ENCODE measurements at places on chromosomes 12 and 14. TPM values are rescaled to one million over a fixed set of nuclear protein-coding genes. Genes with fewer than 3 reads are reported as not detected.

GRCh38 chr12:68539615-68539952 is 71.1 kb upstream of the RAP1B start:
- H3K27ac ChIP-seq = no peak overlapping the region
- no peaks in the 10 kb centered on the region for H3K27me3 ChIP-seq
- H3K4me1 ChIP-seq = no peaks in the 10 kb centered on the region
- no peak overlapping the region for H3K4me3 ChIP-seq
- no peak for DNase-seq
- H3K36me3 ChIP-seq = peaks cover 5% of the 10 kb centered on the region

Gene CPNE6
- total RNA-seq = 0.44 TPM

DNA sequence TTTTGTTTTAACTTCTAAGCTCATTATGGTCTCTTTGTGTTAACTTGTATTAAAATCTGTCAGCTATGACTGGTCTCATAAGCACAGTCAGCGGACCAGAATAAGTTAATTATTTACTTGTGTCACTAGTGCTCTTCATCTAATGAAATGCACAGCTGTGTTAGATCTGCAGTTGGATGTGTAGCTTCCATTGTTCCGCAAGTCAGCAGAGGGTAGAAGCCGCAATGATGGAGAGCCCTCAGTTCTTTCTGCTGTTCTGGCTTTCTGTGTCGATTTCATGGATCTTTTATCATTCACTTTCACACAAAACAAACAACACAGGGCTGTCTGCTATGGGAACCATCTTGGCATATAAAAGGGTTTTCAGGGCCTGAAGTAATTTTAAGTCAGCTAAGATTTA is 89.3 kb upstream of the RFX4 start:
- no peak overlapping the region for H3K4me3 ChIP-seq
- H3K36me3 ChIP-seq = no peaks in the 10 kb centered on the region
- no peak overlapping the region for H3K27ac ChIP-seq
- H3K4me1 ChIP-seq = peaks cover 9% of the 10 kb centered on the region
- no peaks in the 10 kb centered on the region for H3K27me3 ChIP-seq

DNA sequence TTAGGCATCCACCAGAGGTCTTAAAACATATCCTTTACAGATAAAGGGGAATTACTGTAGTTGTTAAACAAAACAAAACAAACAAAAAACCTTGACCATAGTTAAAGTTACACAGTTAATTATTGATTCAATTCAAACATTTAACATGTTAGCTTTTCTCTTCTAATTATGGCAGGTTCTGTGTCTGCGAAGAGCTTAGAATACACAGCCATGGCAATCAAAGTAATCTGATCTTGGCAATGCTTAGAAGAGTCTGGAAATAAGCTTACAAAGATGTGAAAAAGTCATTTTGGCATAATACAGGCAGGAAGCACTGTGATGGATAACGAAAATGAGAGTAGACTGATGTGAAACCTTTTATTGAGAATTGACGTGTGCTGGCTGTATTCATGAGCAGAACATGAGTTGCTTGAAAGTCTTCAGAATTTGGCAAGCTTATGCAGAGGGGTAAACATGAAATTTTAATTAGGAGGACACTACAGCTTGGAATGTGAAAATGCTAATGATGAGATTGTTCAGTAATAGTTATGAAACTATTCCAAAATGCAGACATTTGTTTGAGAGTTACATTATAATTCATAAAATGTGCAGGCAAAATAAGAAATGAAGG is 629.6 kb downstream of the FSCB start:
- no peaks in the 10 kb centered on the region for H3K27me3 ChIP-seq
- H3K4me1 ChIP-seq = no peaks in the 10 kb centered on the region
- no peak for DNase-seq

DNA sequence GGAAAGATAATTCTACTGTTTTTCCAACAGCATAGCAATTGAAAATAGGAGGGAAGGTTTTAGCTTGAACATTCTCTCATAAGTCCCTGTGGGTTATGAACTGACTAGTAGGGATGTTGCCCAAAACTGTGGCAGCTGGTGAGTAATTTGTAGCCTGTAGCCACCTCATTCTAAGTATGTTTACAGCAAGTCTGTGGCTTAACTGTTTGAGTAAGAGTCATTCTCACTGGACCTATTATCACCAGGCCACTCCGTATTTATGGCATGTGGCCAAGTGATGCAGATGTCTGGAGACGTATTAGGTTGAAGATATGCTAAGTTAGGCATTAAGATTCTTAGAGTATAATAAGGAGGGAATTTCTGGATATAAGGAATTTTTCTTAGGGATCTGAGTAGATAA is 458.3 kb downstream of the ETNK1 start:
- DNase-seq = no peak
- no peak overlapping the region for H3K27ac ChIP-seq
- H3K4me3 ChIP-seq = no peak overlapping the region
- peaks cover 13% of the 10 kb centered on the region for H3K4me1 ChIP-seq
- no peaks in the 10 kb centered on the region for H3K36me3 ChIP-seq

- H3K27ac ChIP-seq = no peak overlapping the region
- no peaks in the 10 kb centered on the region for H3K27me3 ChIP-seq
- peaks cover 6% of the 10 kb centered on the region for H3K4me1 ChIP-seq
- H3K36me3 ChIP-seq = no peaks in the 10 kb centered on the region
- H3K4me3 ChIP-seq = no peak overlapping the region
Measured at GRCh38 chr12:16884056-16884455, 278.1 kb upstream of the LMO3 start.

GRCh38 chr12:72338437-72338836 is 66.3 kb downstream of the TRHDE start:
- H3K27me3 ChIP-seq = peaks cover 4% of the 10 kb centered on the region
- no peak for DNase-seq
- H3K4me1 ChIP-seq = no peaks in the 10 kb centered on the region
- H3K36me3 ChIP-seq = no peaks in the 10 kb centered on the region

Gene C12orf54
- total RNA-seq = not detected

DNA sequence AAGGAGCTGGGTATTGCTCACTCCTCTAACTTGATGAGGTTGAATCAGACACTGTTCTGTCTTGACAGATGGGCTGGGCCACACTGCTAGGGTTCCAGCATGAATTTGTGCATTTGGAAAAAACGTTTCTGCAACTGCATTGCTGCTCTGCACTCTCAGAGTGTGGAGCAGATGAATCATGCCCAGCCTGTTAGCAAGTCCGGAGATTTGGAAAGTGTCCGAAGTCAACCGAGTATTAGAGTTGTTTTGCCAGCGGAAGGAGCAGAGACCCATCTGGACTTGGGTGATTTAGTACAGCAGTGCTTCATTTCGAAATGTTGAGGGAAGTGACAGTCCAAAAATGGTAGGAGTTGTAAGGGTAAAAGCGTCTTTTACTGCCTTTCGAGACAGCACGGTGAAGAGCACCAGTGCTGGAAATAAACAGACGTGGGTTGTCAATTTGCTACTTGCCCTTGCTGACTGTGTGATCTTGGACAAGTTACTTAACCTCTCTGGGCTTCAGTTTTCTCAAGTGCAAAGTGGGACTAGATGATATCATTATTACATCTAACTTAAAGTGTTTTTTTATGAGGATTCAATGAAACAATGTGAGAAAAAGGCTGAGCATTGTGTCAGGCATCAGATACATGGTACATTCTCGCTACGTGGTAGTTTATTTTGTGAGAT is 139.5 kb downstream of the CHST11 start:
- DNase-seq = no peak
- H3K4me3 ChIP-seq = no peak overlapping the region
- peaks cover 26% of the 10 kb centered on the region for H3K4me1 ChIP-seq
- no peaks in the 10 kb centered on the region for H3K36me3 ChIP-seq
- H3K27ac ChIP-seq = no peak overlapping the region

GRCh38 chr12:130669205-130669557 is 46.9 kb downstream of the RIMBP2 start:
- H3K36me3 ChIP-seq = peaks cover 15% of the 10 kb centered on the region
- H3K27me3 ChIP-seq = peaks cover 1% of the 10 kb centered on the region
- H3K27ac ChIP-seq = no peak overlapping the region
- no peak for DNase-seq
- H3K4me1 ChIP-seq = peaks cover 2% of the 10 kb centered on the region

GRCh38 chr12:60451457-60451856 is 855.6 kb downstream of the SLC16A7 start:
- no peak for DNase-seq
- H3K36me3 ChIP-seq = no peaks in the 10 kb centered on the region
- no peaks in the 10 kb centered on the region for H3K4me1 ChIP-seq

GRCh38 chr14:98955741-98956070 is 316.3 kb downstream of the BCL11B start:
- DNase-seq = no peak
- H3K4me3 ChIP-seq = no peak overlapping the region
- H3K4me1 ChIP-seq = no peaks in the 10 kb centered on the region
- peaks cover 5% of the 10 kb centered on the region for H3K36me3 ChIP-seq

DNA sequence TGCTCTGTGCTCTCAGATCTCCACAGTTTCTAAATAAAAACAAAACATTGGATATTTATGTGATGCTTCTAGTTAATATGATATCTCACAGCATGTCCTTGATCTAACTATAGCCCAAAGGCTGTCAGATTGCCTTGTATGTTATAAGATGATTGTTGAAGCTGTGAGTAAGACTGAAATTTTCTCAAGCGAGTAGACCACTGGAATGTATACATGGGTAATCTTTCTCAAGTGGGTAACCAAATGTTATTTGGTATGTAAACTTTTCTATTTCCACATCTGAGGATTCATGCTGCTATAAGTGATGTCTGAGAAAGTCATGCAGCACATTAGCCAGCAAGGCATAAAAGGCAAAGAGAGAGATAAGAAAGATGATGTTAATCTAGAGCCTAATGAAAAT is 886.7 kb downstream of the NRXN3 start:
- no peak for DNase-seq
- no peak overlapping the region for H3K27ac ChIP-seq
- H3K36me3 ChIP-seq = no peaks in the 10 kb centered on the region
- no peak overlapping the region for H3K4me3 ChIP-seq
- H3K27me3 ChIP-seq = no peaks in the 10 kb centered on the region

DNA sequence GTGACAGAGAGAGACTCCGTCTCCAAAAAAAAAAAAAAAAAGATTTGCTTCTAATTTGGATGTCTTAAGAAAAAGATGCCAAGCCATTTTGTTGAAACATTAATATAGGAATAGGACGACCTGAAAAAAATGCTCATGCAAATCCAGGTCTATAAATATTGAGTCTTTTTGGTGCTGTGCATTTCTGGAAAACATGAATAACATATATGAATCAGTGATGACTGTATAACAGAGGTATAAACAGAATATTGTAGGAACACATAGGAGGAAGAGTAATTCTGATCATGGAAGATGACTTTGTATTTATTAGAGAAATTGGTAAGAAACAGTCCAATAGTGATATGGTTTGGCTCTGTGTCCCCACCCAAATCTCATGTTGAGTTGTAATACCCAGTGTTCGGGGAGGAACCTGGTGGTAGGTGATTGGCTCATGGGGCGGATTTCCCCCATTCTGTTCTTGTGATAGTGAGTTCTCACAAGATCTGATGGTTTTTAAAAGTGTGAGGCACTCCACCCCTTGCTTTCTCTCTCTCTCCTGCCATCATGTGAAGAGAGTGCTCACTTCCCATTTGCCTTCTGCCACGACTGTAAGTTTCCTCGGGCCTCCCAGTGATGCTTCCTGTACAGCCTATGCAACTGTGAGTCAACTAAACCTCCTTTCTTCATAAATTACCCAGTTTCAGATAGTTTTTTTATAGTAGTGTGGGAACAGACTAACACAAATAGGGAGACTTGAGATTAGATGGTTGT is 3.0 kb upstream of the SRSF5 start:
- H3K4me1 ChIP-seq = peaks cover 12% of the 10 kb centered on the region
- peaks cover 17% of the 10 kb centered on the region for H3K27me3 ChIP-seq
- no peaks in the 10 kb centered on the region for H3K36me3 ChIP-seq

GRCh38 chr14:68174446-68174845 is 354.9 kb downstream of the RAD51B start:
- H3K27me3 ChIP-seq = no peaks in the 10 kb centered on the region
- H3K27ac ChIP-seq = no peak overlapping the region
- H3K4me3 ChIP-seq = no peak overlapping the region
- H3K36me3 ChIP-seq = no peaks in the 10 kb centered on the region
- no peak for DNase-seq

DNA sequence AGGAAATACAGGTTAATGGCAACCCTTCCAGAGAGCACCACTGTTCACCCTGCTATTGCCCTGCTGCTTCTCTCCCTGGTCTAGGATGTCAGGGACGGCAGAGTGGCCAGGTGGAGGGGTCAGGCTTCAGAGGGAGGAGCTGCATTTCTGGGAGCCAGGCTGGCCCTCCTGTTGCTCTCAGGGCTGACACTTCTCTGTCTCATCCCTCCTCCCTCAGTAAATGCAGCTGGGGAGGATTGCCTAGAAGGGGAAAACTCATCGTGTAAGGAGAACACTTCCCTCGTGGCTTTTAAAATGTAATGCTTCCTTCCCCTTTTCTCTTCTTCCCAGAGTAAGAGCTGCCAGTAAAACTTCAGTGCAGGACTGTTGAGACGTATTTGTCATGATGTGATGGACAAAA is 20.8 kb downstream of the SUSD6 start:
- peaks cover 17% of the 10 kb centered on the region for H3K27me3 ChIP-seq
- H3K27ac ChIP-seq = peak overlapping the region; percentile 84
- DNase-seq = no peak
- H3K36me3 ChIP-seq = no peaks in the 10 kb centered on the region

- H3K4me3 ChIP-seq = no peak overlapping the region
- no peaks in the 10 kb centered on the region for H3K36me3 ChIP-seq
- no peaks in the 10 kb centered on the region for H3K27me3 ChIP-seq
- H3K4me1 ChIP-seq = peaks cover 38% of the 10 kb centered on the region
Measured at GRCh38 chr14:77106666-77107065, 8.6 kb downstream of the CIPC start.

- H3K4me1 ChIP-seq = no peaks in the 10 kb centered on the region
- no peak overlapping the region for H3K4me3 ChIP-seq
- no peaks in the 10 kb centered on the region for H3K27me3 ChIP-seq
- DNase-seq = no peak
- no peaks in the 10 kb centered on the region for H3K36me3 ChIP-seq
- H3K27ac ChIP-seq = no peak overlapping the region
Measured at GRCh38 chr14:33617154-33617553, 333.7 kb downstream of the EGLN3 start.

DNA sequence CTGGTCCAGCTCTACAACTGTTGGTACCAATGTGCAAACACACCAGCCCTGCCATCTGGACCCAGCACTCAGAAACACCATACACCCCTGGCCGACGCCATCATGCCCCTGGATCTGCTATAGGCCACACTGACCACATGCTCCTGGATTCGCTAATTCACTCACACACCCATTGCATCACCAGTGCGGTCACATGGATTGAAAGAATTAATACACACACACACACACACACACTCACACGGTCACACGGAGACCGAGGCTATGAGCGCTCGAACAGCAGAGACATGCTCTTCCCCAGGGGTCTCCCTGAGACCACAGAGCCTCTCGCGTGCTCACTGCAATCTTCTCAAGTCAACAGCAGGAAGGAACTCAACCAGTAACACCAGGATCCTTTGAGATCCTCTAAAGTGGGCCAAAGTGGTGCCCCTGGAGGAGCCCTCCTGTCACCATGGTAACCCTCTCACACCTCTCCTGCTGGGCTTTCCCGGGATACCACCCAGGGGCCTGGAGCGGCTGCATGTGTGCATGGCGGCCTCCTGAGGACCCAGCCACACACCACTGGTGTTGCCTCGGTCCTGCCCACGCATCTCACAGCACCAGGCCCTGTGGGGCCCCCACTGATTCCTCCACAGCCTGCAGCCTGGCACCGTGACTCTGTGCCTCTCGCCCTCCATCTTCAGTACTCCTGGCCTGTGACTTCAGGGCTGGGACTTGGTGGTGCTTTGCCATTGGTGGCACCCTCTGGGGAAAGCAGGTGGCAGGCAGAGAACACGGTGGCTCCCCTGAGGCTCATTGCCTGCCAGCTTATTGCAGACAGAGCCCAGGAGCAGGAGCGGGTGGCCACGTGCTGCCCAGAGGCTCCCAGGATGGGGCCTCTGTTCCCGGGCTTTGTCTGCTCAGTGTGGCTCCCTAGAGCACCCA is 15.1 kb downstream of the LRTM2 start:
- H3K27me3 ChIP-seq = peaks cover 3% of the 10 kb centered on the region
- no peak for DNase-seq
- no peak overlapping the region for H3K4me3 ChIP-seq
- H3K27ac ChIP-seq = peak overlapping the region; percentile 59

Gene MYO1H
- total RNA-seq = 0.27 TPM
